Ovary (tissue), 10 donors: ENCODE measurements at places on chromosomes 7 and 10. TPM values are rescaled to one million over a fixed set of nuclear protein-coding genes. Genes with fewer than 3 reads are reported as not detected.

Gene ZNF804B
- not detected for total RNA-seq

Gene PTER
- 7.6 TPM for total RNA-seq

Gene UPK3B
- 1.7 TPM for total RNA-seq

Gene C10orf62
- not detected for total RNA-seq

Gene PNLIPRP2
- total RNA-seq, result 1.4 TPM

DNA sequence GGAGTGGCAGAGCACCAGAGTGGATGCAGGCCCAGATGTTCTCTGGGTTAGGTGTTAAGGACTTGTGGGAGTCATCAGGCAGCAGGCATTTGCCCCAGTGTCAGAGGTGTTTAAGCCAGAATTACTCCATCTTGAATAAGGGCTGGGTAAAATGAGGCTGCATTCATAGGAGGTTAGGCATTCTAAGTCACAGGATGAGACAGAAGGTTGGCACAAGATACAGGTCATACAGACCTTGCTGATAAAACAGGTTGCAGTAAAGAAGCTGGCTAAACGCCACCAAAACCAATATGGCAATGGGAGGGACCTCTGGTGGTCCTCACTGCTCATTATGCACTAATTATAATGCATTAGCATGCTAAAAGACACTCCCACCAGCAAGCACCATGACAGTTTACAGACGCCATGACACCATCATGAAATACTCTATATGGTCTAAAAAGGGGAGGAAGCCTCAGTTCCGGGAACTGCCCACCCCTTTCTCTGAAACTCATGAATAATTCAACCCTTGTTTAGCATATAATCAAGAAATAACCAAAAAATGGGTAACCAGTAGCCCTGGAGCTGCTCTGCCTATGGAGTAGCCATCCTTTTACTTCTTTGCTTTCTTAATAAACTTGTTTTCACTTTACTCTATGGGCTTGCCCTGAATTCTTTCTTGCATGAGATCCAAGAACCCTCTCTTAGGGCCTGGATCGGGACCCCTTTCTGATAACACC lies 882 bp upstream of the LRRC61 start:
- no peak for DNase-seq

GRCh38 chr10:116151076-116151475 lies 121.9 kb downstream of the GFRA1 start:
- no peak for DNase-seq

DNA sequence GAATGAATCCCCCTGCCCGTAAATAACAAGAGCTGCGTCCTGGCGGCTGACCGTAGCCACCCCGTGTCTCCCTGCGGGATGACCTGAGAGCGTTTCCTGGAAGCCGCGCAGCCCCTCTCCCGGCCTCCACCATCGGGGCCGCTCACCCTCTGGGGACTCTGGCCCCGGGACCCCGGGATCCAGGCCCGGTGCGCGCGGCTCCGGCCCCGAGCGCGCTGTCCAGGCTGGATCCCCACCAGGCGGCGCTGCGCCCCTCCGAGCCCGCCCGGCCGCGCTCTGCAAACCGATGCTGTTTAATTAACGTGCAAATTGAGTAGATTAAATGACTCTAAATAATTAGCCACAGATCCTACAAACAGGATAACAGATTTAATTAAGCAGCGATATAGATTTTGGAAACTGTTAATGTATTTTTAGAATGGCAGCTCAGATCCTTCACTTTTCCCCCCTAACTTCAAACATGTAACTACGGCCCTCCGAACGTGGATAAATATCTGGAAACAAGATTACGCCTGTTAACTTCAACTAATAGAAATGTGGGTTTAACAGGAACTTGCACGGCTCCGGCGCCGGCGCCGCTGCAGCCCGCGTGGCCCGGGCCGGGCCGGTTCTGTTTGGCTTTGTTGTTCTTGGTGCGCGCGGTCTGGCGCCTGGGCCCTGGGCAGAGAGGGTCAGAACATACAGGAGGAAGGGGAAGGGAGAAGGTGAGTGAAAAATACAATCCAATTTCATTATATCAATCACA lies 7.1 kb upstream of the UNCX start:
- DNase-seq, result peak; percentile 52

- DNase-seq, result no peak
These were observed 97.5 kb upstream of the PRSS58 start for GRCh38 chr7:142355328-142355727.

DNA sequence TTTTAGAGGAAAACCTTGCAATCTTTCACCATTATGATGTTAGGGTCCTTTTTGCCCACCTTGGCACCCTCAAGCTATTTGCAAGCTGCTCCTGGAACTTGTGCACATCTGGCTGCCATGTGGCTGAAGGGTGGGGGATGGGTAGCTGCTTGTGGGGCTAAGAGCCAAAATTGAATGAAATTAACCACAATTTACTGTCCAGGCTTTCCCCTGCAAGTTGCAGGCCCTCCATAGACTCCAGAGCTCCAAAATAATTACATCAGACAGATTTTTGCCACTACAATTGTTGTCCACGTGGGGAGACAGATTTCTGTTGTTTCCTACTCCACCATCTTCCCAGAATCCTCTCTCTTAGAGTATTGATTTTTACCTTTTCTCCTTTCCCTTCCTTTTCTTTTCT lies 19.1 kb downstream of the PI4K2A start:
- no peak for DNase-seq

DNA sequence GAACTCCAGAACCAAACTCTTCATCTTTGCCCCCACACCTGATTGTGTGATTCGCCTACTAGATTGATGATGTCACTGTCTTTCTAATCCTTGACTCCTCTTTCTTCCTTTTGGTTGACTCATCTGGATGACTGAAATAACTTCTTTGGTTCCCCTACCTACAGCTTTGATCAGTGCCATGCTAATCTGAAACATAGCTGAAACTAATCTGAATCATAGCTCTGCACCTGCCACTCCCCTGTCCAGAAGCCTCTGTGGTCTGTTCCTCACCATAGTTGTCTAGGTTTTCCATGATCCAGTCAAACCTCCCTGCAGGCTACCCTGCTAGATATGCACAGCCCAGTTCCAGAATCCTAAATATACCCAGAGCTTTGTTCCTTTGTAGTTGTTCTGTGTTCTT lies 51.9 kb downstream of the ZNF365 start:
- no peak for DNase-seq

DNA sequence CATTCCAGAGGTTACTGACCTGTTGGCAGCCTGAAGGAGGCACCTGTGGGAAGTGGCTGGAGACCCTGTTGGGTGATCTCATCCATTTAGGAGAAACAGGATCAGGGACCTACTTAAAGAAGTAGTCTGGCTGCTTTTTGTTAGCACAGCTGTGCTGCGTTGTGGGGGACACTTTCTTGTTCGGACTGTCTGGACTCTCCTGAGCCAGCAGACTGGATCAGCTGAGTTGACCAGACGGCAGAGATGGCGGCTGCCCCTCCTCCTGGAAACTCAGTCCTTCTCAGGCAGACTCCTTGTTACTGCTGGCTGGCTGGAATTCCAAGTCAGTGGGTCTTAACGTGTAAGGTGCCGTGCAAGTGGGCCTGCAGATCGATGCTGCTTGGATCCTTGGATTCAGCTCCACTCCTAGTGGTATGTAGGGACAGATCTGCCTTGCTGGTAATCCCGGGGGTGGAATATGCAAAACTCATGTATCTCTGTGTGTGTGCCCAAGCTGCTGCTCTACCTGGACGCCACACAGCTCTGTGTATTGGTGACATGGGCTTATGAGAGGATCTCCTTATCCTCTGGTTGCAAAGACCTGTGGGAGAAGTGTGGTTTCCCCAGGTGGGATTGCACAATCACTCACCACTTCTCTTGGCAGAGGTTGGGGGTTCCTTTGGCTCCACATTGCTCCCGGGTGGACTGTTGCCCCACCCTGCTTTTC lies 87.3 kb downstream of the CCSER2 start:
- DNase-seq, result no peak

- peak; percentile 91 for DNase-seq
These were observed 2.7 kb upstream of the MUC17 start for GRCh38 chr7:101017064-101017777.

GRCh38 chr10:66575251-66575855 lies 350.5 kb upstream of the LRRTM3 start:
- no peak for DNase-seq

DNA sequence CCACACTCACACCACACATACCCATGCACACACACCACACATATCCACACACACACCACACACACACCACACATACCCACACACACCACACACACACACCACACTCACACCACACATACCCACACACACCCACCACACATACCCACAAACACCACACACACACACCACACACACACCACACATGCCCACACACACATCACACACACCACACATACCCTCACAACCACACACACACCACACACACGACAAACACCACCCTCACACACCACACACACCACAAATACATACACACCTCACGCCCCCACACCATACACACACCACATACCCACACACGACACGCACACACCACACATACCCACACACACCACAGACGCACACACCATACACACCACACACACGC lies 119.7 kb downstream of the PON1 start:
- no peak for DNase-seq
